ENCODE measurements at places on chromosomes 2 and 18.

- no peak for DNase-seq
Measured at GRCh38 chr2:144268036-144268678, 251.8 kb downstream of the ZEB2 start.

DNA sequence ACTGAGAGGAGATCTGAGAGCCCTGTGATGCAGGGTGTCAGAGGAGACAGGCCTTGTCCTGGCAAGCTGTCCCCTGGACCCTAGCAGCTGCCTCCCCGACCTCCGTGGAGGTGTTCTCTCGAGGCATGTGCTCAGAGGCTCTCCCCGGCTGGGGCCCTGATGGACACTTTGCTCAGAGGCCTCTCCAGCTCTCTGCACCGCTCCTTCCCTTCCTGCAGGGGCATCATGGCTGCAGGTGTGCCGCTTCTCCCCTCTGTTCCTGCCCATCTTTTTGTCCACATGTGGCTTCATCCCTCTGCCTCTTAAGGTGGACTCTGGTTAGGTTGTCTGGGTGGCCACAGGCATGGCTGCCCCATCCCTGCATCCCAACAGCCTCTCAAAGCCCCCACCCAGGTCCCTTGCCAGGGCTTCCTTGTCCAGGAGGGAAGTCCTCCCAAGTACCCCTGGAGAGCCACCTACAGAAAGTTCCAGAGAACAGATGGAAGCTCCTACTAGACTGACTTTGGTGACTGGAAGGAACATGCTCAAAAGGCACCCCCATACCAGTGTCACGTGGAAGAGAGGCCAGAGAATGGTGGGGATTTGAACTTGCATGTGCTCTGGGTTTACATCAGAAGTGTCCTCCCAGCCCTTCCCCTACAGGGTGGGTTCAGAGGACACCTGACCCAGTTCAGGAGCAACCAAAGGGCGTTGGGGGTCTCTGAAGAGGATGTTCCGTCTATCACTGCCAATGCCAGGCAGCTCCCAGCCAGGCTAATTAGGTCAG is 120.4 kb downstream of the KLHL29 start:
- DNase-seq = no peak

GRCh38 chr2:46297546-46298271 is 502 bp downstream of the EPAS1 start:
- peak; percentile 53 for DNase-seq

DNA sequence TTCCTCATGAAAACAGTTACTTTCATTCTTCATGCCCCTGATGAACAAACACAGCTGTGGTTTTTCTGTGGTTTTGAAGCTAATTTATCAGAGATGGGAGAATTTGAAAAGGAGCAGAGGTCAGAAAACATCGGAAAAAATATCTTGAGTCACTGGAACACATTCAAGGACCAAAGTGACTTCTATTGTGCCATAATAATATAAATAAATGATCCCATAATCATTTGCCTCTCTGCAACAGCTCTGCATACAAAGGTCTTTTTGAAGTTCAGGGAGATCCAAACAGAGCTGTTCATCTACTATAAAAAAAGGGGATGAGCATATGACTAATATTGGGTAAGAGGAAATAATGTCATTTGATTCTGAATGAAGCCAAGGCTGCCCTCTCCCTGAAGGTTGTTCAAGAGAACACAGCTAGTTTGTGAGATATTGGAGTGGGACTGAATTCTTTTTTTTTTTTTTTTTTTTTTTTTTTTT is 201.3 kb upstream of the GALNT5 start:
- DNase-seq = no peak

DNA sequence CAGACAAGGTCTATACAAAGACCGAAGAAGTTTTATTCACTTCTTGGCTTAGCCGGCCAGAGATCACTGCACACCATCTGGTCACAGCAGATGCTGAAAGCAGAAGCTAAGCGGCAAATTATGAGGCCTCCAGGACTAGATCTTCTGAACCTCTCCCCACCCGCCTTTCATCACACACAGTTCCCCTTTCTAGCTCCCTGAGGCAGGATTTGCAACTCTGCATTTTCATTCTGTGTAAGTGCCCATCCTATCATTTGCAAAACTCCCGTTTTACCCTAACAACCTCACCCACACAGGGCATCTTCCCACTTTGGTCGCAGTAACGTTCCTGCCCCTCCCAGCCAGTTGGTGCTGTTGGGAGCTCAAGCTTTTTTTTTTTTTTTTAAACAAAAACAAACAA is 3.1 kb upstream of the MOB1A start:
- no peak for DNase-seq

- DNase-seq = no peak
Measured at GRCh38 chr18:44374966-44375365, 305.7 kb upstream of the SETBP1 start.

- no peak for DNase-seq
Measured at GRCh38 chr18:9803698-9804516, 81.9 kb upstream of the TXNDC2 start.

- peak; percentile 25 for DNase-seq
Measured at GRCh38 chr18:48946329-48946835, 4.4 kb downstream of the SMAD7 start.

- DNase-seq = no peak
Measured at GRCh38 chr2:217096474-217097225, 236.8 kb upstream of the TNP1 start.

- no peak for DNase-seq
Measured at GRCh38 chr2:64655018-64655664, 1.4 kb upstream of the SERTAD2 start.

Measured in NCI-H510A (cell line).